ENCODE measurements at places on chromosomes 3 and 15. TPM values are rescaled to one million over a fixed set of nuclear protein-coding genes. Genes with fewer than 3 reads are reported as not detected.

ZDHHC23 gene
- polyA plus RNA-seq: 0.82 TPM

OIP5 gene
- 9.6 TPM for polyA plus RNA-seq

TEX9 gene
- polyA plus RNA-seq: 28.9 TPM

DPPA2 gene
- 0.19 TPM for polyA plus RNA-seq

SPTBN5 gene
- polyA plus RNA-seq: 3.6 TPM

ADIPOQ gene
- polyA plus RNA-seq: 0.06 TPM

CYP1A1 gene
- not detected for polyA plus RNA-seq

DNA sequence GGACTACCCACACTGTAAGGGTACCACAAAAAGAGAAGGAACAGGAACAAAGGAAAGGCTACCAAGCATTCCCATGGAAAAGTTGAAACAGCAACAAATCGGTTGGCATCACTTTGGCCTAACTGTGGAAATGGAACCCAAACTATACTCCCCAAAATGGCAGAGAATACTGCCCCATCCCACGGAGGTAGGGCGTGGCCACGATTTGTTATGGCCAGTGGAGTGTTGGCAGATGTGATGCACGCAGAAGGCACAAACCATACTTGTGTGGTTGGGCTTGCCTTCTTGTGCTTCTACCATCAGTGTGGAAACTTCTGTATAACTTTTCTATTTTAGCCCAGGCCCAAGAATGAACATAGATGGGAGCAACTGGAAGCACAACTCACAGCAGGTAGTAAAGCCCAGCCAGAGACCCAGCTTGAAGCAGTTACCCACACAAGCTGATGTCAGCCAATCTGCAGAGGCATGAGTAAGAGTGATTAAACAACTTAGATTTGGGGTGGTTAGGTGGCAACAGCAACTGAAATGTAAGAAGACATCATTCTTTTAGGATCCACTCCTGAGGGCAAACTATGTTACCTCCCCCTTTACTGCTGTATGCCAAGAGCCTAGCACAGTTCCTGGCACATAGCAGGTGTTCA lies 64.1 kb downstream of the BTD start:
- DNase-seq: no peak

GRCh38 chr3:89145995-89146394 lies 38.6 kb downstream of the EPHA3 start:
- no peak for DNase-seq

DNA sequence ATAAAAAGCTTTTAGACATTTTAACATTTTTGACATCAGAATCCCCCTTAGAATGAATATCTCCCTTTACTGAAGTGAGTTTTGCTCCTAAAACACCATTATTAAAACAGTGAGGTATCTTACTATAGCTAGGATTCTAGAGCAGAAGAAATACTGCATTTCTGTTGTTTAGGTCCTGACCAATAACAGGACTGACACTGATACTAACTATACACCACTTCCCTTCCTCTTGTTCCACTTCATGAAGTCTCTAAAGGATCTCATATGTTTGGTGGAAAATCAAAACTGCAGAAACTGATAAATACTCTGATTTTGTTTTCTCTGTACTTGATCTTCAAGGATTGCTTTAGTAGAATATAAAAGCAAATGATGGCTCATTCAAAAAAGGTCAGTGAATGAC lies 230.7 kb downstream of the SUCLG2 start:
- DNase-seq: no peak

- no peak for DNase-seq
Measured at GRCh38 chr15:56272454-56272853, 28.8 kb upstream of the RFX7 start.

DNA sequence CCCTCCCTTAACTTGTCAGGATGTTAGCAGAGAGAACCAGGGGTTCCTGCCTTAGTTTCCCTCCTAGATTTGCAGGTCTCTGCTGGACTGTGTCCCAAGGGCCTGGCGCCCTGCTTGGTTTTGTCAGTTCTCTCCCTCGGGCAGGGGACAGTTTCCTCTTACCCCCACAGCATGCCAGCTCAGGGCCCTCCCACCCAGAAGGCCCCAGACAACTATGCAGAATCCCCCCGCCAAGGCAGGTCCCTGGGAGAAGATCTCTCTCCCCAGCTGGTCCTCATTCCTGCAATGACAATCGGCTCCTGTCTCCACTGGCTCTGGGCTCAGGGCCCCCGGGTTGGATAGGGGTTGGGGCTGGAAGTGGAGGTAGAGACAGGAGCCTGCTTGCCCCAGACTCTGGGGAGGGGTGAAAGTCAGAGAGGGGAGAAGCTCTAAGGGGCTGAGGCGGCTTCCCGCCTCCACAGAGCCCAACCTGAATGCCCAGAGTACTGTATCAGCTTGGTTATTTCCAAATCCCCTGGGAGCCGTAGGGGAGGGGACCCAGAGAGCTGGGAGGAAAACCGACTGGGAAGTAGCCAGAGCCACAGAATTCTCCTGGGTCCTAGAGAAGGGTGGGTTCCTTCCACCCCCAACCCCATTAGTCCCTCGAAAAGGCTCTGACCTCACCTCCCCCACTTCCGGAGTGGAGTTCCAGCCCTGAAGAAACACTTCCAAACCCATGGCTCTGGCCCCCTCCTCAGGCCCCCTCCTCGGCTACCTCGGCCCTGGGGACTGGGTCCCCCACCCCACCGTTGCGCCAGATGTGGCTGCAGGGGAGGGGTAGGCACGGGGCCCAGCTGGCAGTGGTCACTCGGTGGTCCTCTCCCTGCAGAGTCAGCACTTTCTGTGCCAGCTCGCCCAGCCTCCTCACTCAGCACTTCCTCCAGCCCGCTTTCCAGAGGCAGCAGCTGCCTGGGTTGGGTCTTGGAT lies 3.8 kb upstream of the LOXL1 start:
- DNase-seq: no peak

DNA sequence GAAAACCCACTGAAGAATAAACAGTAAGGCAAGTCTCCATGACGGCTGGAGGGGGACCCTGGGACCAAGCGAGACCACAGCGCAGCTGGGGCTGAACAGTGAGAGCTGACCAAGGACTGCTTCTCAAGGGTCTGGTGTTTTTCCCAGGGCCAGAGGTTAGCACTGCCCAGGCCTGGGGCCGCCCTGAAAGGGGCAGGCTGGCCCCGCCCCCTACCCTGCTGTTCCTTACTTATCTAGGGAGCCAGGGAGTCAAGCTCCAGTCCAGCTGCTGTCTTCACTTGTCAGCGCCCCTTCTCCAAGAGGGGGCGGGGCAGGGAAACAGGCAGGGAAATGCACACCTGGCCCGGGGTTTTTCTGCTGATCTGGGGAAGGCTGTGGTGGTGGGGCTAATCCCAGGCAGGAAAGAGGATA lies 51.6 kb upstream of the HACD2 start:
- no peak for DNase-seq

GRCh38 chr15:85494048-85494777 lies 113.8 kb downstream of the AKAP13 start:
- no peak for DNase-seq

GRCh38 chr3:8757551-8758518 lies 11.6 kb downstream of the OXTR start:
- no peak for DNase-seq

GRCh38 chr3:56806407-56806806 lies 4.7 kb upstream of the ARHGEF3 start:
- DNase-seq: no peak

- DNase-seq: no peak
Measured at GRCh38 chr3:160826408-160826807, 70.4 kb downstream of the PPM1L start.

- DNase-seq: no peak
Measured at GRCh38 chr3:129441215-129441614, 1.2 kb downstream of the IFT122 start.

DNA sequence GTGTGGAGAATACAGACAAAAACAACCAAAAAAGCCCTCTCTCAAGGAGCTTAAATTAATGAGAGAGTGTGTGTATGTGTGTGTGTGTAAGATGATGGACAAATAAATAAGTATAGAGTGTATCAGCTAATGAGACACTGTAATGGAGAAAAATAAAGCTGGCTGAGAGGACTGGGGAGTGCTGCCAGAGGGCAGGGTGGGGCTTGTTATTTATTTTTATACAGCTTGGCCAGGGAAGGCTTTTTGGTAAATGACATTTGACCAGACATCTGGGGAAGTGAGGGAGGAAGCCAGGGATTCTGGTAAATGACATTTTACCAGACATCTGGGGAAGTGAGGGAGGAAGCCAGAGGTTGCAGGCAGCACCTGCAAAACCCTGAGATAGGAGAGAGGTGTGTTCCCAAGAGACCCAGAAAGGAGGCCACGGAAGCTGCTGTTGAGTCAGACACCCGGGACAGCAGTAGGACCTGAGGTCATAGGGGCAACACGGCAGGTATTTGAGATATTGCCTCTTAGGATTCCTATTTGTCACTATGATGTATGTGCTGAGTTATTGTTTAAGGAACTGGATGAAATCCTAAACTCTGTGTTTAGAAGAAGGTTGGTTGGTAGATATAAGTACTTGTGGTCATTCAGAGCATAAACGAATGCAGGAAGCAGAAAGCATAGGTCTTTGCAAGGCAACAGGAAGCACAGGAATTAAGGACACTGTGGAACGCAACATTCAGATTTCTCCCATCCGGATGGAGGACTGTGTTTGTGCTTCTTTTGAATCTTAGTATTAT lies 2.7 kb downstream of the SV2B start:
- DNase-seq: no peak

DNA sequence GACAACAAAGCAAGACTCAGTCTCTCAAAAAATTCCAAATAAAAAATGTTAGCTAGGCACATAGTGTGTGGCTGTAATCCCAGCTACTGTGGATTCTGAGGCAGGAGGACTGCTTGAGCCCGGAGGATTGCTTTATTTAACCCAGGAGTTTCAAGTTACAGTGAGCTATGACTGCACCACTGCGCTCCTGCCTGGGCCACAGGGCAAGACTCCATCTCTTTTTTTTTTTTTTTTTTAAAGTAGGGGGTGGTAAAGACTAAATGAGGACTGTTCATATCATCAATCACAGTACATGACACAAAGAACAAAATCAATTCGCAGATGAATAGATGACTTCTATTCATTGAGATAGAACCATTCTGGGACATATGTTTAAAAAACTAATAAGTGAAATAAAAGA lies 48.1 kb downstream of the ACAP2 start:
- no peak for DNase-seq

DNA sequence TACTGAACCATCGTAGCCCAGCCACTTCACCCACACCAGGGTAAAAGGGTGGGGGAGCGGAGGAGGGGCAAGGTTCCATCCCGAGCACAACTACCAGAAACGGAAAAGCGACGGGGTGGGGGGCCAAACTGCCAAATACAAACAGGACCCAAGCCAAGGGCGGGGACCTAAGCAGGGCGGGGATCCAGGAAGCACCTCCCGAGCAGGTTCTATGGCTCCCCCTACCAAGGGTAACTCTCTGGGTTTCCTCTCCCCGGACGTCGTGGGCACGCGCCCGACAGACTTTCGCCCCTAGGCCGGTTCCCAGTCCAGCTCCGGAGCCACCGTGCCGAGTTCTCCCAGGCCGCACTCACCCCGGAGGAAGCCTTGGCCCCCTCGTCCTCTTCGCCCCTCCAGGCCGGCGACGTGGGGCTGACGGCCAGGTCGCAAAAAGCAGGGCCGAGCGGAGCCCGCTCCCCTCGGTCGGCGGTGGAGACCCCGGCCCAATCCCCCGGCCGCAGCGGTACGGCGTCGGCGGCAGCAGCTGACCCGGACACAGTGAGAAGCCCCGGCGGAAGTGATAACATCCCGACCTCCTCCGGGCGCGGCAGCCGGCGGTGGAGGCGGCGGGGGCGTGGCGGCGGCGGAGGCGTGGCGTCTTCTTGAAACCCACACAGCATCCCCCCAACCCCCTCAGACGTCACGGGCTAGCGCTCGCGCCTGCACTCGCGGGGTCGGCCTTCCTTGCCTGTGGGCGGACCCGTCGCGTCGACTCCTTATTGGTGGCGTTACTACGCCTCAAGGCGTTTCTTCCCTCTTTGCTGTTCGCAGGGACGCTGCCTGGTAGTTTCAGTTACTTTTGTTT lies at the start of gene BNIP2:
Gene BNIP2 (minus strand): TSS at position 539 of the 844 bp plus-strand sequence. CDS start 6,863 bp downstream, outside the sequence.
- DNase-seq: peak; percentile 96

DNA sequence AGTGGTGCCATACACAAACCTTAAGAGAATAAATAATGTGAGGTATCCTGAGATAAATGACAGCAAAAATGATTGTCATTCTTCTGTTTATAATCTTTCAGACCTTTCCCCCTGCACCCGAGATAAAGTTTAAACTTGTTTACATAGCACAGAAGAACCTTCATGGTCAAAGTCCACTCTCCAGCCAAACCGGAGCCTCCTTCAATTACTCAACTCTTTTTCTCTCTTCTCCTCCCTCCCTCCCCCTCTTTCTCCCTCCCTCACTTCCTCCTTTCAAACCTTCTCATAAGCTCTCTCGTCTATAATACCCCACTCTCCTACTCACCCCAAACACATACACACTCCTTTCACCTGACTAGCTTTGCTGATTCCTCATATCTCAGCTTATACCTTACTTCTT lies 198.9 kb downstream of the EFHB start:
- no peak for DNase-seq

GRCh38 chr3:122858373-122858772 lies 63.5 kb downstream of the SLC49A4 start:
- DNase-seq: no peak

GRCh38 chr3:162183440-162183839 lies 686.8 kb downstream of the OTOL1 start:
- no peak for DNase-seq

- DNase-seq: no peak
Measured at GRCh38 chr15:77597804-77598453, 34.8 kb downstream of the LINGO1 start.

DNA sequence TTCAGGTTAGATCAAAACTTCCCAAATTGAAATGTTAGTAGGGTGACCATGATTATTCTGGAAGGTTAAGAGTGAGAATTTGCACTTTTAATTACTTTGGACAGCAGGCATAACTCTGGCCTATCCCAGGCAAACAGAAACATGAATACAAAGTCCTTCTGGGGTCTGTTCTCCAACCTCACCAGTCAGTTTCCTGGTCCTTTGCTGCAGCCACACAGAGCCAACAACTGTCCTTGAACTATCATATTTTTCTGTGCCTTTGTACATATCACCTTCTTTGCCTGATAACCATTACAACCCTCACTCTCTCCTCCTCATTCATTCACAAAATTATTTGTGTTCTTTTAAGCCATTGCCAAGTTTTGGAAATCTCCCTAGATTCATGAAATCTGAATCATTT lies 126.0 kb upstream of the GBE1 start:
- DNase-seq: no peak

- no peak for DNase-seq
Measured at GRCh38 chr15:63054281-63054683, 11.7 kb downstream of the TPM1 start.

GRCh38 chr15:41792000-41792637 lies 17.8 kb downstream of the MAPKBP1 start:
- DNase-seq: no peak

DNA sequence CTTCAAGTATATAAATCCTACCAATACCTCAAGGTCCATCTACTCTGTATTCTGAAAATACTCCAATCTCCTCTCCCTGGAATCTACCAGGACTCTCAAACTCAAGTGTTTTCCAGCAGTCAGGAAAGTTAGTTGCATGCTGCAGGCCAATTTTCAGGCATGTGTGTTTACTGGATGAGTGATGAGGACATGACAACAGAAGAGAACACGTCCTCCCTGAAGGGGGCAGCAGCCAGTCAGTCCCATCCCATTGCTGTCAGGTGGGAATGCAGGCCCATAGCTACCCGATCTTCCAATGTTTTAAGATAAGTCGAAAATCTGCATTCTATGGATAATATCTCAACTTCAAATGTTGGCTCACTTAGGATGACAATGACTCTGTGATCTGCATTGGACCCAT lies 496.2 kb downstream of the FHIT start:
- no peak for DNase-seq

GRCh38 chr3:187072102-187072501 lies 67.2 kb downstream of the RPL39L start:
- no peak for DNase-seq

- no peak for DNase-seq
Measured at GRCh38 chr15:57044072-57044702, 125.7 kb downstream of the TCF12 start.
